ENCODE measurements at places on chromosomes 13 and 19.

- DNase-seq, result peak; percentile 82
Observed at GRCh38 chr13:41645331-41645730, 188.0 kb downstream of the RGCC start.

DNA sequence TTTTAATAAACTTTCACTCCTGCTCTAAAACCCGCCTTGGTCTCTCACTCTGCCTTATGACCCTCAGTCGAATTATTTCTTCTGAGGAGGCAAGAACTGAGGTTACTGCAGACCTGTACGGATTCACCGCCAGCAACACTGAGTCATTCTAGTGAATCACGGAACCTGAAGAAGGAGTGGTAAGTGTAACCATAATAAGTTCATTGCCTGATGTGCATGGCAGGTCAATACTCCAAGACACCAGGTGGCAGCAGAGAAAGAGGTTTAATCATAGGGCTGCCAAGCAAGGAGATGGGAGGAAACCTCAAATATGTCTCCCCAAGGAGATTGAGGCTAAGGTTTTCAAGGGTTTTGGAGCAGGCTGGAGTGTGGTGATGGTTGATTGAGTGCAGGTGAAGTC lies 204.3 kb upstream of the IPO5 start:
- no peak for DNase-seq

DNA sequence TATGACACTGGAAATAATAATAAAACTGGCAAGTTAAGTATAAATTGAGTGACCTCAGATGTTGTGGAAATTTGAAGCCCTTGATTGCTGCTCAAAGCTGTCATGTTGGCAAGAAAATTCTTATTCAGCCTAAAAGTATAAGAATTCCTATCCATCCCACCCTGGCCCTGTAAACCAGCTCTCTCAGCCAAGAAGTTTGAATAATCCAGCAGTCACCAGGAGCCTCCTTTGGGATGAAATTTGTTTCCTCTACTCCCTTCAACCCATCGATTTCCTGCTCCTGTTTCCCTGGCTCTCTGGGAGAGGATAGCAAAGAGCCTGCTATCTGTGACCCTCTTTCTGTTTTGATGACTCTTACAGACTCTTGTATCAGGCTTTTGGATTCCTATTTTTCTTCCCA lies 169.3 kb downstream of the LHFPL6 start:
- DNase-seq, result no peak

DNA sequence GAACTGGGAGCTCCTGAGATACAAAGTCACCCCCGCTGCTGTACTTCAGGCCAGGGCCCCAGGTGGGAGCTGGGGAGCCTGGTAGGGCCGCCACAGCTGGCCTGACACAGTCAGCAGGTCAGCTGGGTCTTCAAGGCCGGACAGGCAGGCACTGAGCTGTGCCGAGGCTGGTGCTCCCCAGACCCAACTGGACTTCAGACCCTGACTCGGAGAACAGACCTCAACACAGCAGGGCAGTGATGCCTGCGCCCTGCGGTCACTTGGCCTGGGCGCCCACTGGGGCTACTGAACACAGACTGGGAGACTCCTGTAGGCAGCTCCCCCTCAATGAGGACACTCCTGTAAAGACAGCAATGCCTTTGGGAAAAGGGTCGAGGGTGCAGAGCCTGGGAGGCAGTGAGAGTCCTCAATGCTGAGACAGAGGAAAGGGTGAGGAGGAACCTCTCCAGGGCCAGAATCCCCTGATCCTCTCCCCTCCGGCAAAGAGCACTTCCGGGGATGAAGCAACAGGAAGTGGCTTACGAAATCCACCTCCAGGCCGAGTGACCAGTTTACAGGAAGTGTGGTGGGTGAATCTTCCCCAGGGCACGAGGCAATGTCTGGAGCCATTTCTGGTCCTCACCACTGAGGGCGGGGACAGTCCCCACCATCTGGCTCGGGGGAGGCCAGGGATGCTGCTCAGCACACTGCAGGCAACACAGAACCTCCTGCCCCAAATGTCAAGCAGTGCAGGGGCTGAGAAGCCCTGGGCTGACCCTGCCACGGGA lies 40.8 kb upstream of the ISYNA1 start:
- DNase-seq, result peak; percentile 91

DNA sequence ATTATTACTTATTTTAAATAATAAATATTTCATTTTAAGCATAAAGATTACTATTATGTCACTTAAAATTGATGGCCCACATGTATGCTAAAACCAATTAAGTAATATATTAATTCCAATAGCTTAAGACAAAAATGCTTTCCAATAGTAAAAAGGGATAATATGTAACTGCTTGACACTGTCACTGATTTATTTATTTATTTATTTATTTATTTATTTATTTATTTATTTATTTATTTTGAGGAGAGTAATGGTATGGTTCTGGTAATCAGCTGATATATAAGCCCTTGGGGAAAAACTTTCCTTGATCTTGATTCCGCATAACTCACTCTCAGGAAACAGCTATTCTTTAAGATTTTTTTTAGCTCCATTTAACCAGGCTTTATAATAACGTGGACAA lies 903.0 kb upstream of the ATXN8OS start:
- no peak for DNase-seq

DNA sequence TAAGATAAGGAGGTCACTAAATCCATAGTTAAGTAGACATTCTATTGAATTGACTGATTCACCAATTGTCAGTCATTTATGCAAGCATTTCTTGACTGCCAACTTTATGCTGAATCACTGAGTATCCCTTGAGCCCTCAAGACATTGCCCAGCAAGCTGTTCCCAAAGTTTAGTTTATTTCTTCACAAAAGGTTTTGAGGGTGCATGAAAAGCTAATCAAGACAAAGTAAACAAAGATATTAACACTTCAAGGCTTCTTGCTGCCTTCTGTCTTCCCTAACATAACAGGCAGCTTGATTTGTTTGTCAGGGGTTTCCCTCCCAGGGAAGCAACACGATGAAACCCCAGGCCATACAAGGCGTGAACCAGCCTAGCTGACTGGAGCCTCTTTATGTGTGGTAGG lies 374.4 kb downstream of the SPRY2 start:
- DNase-seq, result no peak

GRCh38 chr13:51155776-51156515 lies 44.9 kb upstream of the C13orf42 start:
- DNase-seq, result no peak

- no peak for DNase-seq
Observed at GRCh38 chr19:43425567-43426392, 11.1 kb downstream of the TEX101 start.

DNA sequence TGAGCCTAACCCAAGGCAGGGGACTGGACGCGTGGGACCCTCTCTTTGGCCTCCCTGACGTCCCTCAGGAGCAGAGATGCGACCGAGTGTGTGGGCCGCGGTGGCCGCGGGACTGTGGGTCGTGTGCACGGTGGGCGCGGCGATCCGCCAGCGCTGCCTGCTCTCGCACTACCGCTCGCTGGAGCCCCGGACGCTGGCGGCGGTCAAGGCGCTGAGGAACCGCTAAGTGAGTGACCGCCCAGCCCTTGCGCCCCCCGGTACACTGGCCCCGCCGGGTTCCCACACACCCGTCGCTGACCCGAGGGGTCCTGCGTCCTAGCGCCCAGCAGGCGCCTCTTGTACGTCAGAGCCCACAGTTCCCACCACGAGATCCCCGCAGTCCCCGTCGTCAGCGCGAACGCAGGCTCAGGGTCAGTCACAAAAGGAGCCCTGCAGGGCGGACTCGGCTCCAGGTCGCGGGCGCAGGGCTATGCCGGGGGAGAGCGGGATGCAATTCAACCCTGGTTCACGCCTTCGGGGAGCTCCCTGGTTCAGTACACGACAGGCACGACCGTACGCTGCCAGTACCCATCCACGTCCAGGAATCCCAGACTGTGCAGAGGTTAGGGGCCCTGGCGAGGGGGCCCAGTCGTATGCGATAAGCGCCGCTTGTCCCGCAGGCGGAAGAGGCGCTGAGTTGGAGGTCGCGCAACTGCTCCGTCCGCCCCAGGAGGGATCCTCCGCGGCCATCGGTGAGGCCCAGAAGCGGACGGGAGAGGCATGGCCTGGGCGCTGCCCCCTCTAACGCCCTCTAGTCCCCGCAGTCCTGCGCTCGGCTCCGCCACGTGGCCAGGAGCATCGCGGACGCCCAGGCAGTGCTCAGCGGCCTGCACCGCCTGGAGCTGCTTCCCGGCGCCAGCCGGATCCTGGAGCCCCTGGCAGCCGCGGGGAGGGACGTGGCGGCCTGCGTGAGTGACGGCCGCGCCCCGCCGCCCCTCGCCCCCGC lies 3.6 kb upstream of the IFNL2 start:
- DNase-seq, result no peak

DNA sequence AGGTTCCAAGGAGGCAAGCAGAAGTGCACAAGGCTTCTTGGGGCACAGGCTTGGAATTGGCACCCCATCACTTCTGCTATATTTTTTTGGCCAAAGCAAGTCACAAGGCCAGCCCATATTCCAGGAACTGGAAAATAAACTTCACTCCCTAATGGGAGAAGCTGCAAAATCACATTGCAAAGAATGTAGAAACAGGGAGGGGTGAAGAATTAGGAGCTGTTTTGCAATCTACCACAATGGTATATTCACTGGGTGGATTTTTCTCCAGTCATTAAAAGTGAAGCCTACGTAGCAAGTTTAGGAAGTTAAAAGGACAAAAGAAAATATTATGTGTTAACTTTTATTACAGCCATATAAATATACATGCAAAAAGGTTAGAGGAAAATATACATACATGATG lies 464.8 kb downstream of the COG6 start:
- no peak for DNase-seq

- no peak for DNase-seq
Observed at GRCh38 chr19:39749981-39750380, 12.2 kb upstream of the CLC start.

- no peak for DNase-seq
Observed at GRCh38 chr19:44626048-44626624, 12.8 kb downstream of the IGSF23 start.
